ENCODE measurements at places on chromosomes 5 and 9.

DNA sequence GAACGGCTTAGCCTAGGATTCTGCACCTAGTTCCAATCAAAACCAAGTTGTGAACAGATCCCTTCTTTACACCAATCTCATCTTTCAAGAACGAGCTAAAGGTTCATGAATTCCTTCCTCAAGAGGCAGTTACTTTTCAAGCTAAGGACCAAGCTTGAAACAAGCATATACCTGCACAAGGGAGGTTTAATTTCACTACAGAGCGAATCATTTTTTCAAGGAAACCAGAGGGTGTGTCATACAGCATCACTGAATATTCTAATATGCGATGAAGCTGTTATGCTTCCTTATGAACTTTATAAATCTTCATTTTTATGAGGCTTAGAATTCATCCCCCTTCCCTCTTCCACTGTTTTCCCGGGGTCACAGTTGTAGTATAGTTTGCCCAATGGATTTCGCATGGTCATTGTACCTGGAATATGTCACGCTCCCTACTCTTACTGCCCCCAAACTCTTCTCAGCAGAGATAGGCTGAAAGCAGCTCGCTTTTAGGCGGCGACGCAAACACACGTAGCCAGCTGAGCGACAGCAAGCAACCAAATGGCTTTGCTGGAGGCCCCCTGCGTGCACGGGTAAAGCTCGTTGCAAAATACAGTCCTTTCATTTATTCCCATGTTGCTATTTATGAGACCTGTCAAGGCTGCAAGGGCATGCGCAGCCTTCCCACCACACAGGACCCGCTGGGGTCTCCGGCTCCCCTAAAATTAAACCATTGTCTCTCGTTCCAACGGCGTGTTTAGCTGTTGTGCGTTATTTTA lies 832 bp downstream of the LMBRD2 start:
- DNase-seq: peak; percentile 54

GRCh38 chr5:146461319-146461718 lies 14.2 kb downstream of the TCERG1 start:
- DNase-seq: no peak

GRCh38 chr5:88882276-88883038 lies 527 bp downstream of the MEF2C start:
- DNase-seq: peak; percentile 42

DNA sequence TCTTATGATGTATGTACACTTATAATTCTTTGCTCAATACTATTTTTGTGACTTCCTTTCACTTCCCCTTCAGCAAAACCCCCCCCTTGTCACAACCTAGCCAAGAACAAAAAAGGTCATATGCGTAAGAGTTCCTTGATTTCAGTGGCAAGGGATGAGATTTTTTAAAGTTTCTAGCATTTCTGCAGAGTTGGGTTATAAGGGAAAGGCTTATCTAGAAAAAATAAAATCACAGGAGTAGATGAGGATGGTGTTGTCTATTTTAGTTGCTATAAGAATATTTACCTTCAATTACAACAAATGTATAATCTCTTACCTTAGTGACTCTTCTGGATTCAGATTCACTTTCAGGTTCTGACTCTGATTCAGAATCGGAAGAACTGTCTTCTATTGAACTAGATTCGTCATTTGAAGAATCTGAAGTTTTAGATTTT lies 184.6 kb downstream of the AP3B1 start:
- peak; percentile 62 for DNase-seq

DNA sequence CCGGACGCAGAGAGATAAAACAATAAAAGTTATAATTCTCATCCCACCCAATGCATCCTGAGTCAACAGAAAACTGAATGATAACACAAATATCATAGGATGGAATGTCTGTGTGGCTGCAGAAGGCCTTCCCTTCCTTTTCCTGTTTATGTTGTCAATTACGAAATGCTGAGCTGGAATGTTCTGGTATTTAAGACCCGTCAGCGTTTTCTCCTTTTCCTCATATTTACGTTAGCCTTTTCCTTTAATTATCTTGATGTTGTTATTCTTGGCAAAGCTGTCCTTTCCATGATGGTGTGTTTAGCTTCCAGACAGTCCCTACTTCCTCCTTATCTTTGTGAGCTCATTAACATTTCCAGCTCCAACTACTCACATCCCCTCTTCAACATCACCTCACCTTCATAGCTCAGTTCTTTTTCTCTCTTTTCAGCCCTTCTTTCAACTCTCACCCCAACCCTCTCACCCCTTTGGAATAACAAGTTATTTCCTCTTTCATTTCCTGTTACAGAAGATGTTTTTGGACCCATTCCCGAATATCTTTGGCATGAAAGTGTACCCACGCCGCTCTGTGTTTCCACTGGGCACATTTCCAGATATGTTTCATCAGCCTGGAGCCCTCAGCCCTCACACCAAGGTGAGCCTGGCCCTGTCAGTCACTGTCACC lies 221.6 kb downstream of the NR2F1-AS1 start:
- DNase-seq: no peak
